Esophagus mucosa (tissue), 1 donor: ENCODE measurements at places on chromosomes 12 and 14. TPM values are rescaled to one million over a fixed set of nuclear protein-coding genes. Genes with fewer than 3 reads are reported as not detected.

HPD gene
- 0.28 TPM for total RNA-seq

TEX52 gene
- not detected for total RNA-seq

KRT85 gene
- not detected for total RNA-seq

ARMH4 gene
- 0.72 TPM for total RNA-seq

FSCB gene
- not detected for total RNA-seq

ZBTB25 gene
- 5.9 TPM for total RNA-seq

CCDC184 gene
- total RNA-seq: 0.20 TPM

PTPRB gene
- total RNA-seq: 5.1 TPM
